ENCODE measurements at places on chromosomes 6 and 20. TPM values are rescaled to one million over a fixed set of nuclear protein-coding genes. Genes with fewer than 3 reads are reported as not detected.

TRIM31 gene
- 0.74 TPM for total RNA-seq

DHX35 gene
- total RNA-seq: 25.0 TPM

ENPP1 gene
- total RNA-seq: 4.6 TPM

NDRG3 gene
- total RNA-seq: 41.5 TPM

TCF21 gene
- not detected for total RNA-seq

SNAP91 gene
- not detected for total RNA-seq

KIF6 gene
- not detected for total RNA-seq

JAG1 gene
- total RNA-seq: 69.1 TPM

LY6G5C gene
- 2.9 TPM for total RNA-seq

TFAP2C gene
- 25.3 TPM for total RNA-seq

PRND gene
- total RNA-seq: not detected

SNX9 gene
- total RNA-seq: 29.5 TPM

DDX27 gene
- 146 TPM for total RNA-seq

CTCFL gene
- total RNA-seq: not detected

RNF8 gene
- 17.3 TPM for total RNA-seq

SLC35D3 gene
- 2.3 TPM for total RNA-seq

TP53RK gene
- 20.3 TPM for total RNA-seq

LGSN gene
- 10.8 TPM for total RNA-seq

SEL1L2 gene
- total RNA-seq: not detected

DEFB132 gene
- not detected for total RNA-seq

TTK gene
- 37.4 TPM for total RNA-seq

COL21A1 gene
- 1.2 TPM for total RNA-seq

MOCS1 gene
- 44.7 TPM for total RNA-seq

PKIB gene
- total RNA-seq: 18.6 TPM

NCOA3 gene
- 96.7 TPM for total RNA-seq

SLC44A4 gene
- not detected for total RNA-seq

F13A1 gene
- total RNA-seq: not detected

NKAIN2 gene
- total RNA-seq: not detected

ANKEF1 gene
- total RNA-seq: 3.9 TPM

Measured in Caco-2 (cell line).